Activated CD8-positive, alpha-beta memory T cell treated with anti-CD3 and anti-CD28 coated beads, Interleukin-2, amount 10 ng/mL, durations not matched to agents 7 days and 5 days (primary cell): ENCODE measurements at places on chromosomes 7 and 10. TPM values are rescaled to one million over a fixed set of nuclear protein-coding genes. Genes with fewer than 3 reads are reported as not detected.

DNA sequence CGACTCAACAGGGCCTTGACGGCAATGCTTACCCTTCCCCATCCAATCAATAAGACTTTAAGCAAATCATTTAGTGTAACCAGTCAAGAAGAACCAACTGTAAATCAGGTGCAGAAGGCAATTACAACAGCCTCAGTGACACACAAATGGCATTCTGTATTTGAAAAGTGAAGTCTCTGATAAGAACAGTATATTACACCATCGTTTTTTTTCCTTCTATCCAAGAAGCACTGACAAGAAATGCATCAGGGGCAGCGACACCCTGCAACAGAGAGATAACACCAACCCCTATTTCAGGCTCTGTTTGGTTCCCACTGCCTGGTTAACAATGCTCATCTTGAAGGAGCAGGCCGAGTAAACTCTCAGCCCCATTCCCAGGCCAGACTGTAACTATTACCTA, 204.0 kb upstream of the AOAH start:
- DNase-seq: no peak
- peaks cover 46% of the 10 kb centered on the region for H3K36me3 ChIP-seq
- H3K27me3 ChIP-seq: no peaks in the 10 kb centered on the region
- no peak overlapping the region for H3K27ac ChIP-seq
- no peaks in the 10 kb centered on the region for H3K4me1 ChIP-seq

DNA sequence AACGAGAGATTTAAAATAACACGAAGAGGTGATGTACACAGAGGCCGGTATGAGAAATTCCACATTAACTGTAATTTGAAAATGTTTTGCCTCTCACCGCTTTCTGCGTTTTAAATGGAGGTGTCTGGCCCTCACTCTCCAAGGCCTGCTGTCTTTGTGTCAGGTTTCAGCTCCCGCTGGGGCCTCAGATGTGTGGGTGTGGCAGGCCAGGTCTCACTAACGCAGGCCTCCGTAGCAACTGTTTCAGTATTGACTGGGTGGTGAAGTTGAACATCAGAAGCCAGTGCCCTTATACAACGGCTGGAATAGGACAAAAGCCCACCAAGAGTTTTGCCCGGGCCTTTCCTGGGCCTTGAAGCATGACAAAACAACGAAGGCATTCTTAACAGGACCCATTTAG, 303.1 kb downstream of the ADARB2 start:
- no peaks in the 10 kb centered on the region for H3K36me3 ChIP-seq
- no peak overlapping the region for H3K4me3 ChIP-seq
- H3K27me3 ChIP-seq: no peaks in the 10 kb centered on the region
- no peak for DNase-seq
- H3K27ac ChIP-seq: no peak overlapping the region

DNA sequence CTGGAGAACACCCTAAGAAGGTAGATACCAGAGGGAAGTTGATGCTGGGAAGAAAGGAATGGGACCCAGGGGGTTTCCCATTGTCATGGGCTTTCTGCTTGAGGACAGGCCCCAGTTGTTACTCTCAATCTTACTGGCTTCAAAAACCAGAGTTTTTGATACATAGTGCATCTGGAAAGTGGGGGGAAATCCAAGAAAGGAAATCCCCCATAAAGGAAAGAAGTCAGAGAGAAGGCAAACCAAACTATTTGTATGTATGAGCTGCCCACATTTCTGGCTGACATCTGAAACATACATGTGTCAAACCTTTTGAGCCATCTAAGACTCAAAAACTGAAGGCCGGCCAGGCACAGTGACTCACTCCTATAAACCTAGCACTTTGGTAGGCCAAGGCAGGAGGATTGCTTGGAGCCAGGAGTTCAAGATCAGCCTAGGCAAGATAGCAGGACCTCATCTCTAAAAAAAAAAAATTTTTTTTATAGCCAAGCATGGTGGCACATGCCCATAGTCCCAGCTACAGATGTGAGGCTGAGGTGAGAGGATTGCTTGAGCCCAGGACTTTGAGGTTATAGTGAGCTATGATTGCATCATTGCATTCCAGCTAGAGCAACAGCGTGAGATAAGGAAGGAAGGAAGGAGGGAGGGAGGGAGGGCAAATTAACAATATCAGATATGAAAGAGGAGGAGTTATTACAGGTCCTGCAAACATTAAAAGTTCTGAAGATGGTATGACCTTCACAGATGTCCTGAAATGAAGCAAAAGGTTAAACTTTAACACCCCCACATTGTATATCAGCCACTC, 6.7 kb upstream of the COA1 start:
- peaks cover 2% of the 10 kb centered on the region for H3K36me3 ChIP-seq
- H3K27me3 ChIP-seq: peaks cover 5% of the 10 kb centered on the region
- peaks cover 11% of the 10 kb centered on the region for H3K4me1 ChIP-seq
- no peak for DNase-seq
- no peak overlapping the region for H3K4me3 ChIP-seq
- no peak overlapping the region for H3K27ac ChIP-seq

- H3K27me3 ChIP-seq: peaks cover 11% of the 10 kb centered on the region
- peak overlapping the region; percentile 71 for H3K4me3 ChIP-seq
- peaks cover 19% of the 10 kb centered on the region for H3K4me1 ChIP-seq
- H3K27ac ChIP-seq: no peak overlapping the region
Measured at GRCh38 chr10:95229724-95230627, 35.9 kb downstream of the ACSM6 start.

The GPR15LG gene
- total RNA-seq: not detected

The CLRN3 gene
- total RNA-seq: not detected
